Substantia nigra (tissue), 51 donors: ENCODE measurements at places on chromosomes 1 and 21.
A peak's percentile ranks its signal among the peaks of the same experiment; 100 is the strongest.

GRCh38 chr21:29365661-29366265 is 67.0 kb downstream of the BACH1 start:
- DNase-seq = no peak

DNA sequence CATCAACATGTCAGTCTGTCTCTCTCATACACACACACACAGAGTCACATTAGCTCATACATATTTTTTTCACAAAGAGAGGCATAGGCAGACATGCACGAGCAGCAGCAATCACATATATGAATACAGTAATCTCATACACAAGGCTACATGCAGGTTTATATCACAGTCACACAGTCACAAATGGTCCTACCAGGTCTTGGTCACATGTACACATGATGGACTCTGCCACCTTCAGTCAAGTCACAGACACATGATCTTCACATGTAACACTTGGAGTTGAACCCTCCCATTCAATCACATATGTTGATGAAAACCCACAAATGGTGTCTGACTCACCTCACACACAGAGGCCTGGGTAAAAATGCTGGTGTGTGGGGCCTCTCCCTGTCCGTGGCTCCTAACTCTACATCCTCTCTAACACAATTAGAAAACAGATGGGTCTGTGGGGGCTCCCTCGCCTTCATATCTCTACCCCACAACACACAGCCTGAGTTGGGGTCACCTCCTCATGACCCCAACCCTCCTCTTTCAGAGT is 27.9 kb downstream of the RIMS3 start:
- DNase-seq = no peak

GRCh38 chr1:207519505-207520399 is 23.8 kb downstream of the CR1 start:
- DNase-seq = no peak

DNA sequence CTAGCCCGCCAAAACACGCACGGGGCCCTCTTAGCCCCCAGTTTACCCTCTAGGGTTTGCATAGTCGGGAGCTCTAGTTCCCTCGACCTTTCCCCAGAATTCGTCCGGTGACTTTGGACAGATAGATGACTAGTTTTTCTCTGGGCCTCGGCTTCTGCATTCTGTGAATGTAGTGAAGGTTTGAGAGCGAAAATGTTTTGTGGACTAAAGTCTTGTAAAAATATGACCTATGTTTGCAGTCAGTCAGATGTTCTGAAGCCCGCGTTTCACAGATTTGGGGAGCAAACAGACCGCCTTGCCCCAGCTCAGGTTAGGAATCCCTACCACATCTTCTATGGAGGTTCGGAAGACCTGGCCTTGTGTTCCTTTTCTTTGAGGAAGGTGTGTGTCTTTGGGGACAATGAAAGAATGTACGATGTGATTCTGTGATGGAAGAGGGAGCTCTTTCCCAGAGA is 401 bp downstream of the UQCRH start:
- no peak for DNase-seq

DNA sequence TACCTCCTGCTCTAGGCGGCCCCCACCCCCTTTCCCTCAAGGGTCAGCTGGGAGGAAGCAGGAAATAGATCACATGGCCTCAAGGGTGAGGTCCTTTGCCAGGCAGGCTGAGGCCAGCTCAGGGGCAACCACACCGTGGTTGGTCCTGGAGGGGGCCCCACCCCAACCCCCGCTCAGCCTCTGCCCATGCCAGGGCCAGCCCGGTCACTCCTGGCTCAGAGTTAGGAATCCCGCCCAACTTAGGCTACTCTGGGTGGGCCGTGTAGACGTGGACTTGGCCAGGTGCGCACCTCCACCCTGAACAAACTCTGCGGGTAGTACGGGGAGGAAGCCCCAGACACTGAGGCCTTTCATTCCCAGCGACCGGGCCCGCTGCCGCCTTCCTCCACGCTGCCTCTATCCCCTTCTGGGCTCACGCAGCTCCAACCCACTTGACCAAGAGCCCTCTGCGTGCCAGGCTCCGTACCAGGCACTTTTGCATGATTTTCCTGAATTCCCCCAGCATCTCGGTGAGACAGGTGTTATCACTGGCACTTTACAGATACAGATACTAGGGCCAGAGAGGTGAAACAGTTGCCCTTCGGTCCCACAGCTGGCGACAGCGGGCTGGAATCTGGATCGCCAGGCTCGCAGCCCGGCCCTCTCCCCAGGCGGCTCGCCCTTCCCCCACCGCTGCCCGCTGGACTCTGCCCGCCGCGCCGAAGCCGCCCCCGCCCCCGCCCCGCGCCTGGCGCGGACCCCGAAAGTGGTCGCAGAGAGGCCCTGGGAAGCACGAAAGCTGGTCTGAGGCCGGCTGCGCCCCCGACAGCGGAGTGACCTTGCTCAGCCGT is 769 bp downstream of the GALE start:
- no peak for DNase-seq

- no peak for DNase-seq
Observed at GRCh38 chr1:220982686-220983085, 103.4 kb downstream of the HLX start.

GRCh38 chr1:4586611-4587160 is 67.7 kb upstream of the AJAP1 start:
- DNase-seq = no peak

DNA sequence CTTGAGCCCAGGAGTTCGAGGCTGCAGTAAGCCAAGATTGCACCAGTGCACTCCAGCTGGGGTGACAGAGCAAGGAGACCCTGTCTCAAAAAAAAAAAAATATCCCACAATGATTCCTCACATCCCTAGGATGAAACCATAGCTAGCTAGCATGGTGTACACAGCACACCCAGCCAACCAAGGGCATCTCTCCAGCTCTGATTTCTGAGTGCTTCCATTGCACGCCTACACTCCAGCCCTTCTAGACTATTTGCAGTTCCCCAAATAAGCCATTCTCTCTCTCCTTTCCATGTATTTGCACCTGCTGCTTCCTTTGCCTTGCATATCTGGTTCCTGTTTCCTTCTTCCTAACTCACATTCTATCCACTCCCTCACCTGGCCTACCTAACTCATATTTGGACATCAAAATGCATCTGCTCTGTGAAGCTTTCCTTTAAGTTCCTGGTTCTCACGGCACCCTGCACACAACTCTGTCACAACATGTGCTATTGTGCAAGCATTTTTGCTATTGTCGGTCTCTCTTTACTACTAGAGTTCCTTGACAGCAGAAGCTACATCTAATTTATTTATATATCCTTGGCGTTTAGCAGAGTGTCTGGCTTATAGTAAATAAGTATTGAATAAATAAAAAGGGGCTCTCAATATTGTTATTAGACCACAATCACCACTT is 2.4 kb upstream of the ELAPOR1 start:
- DNase-seq = no peak

DNA sequence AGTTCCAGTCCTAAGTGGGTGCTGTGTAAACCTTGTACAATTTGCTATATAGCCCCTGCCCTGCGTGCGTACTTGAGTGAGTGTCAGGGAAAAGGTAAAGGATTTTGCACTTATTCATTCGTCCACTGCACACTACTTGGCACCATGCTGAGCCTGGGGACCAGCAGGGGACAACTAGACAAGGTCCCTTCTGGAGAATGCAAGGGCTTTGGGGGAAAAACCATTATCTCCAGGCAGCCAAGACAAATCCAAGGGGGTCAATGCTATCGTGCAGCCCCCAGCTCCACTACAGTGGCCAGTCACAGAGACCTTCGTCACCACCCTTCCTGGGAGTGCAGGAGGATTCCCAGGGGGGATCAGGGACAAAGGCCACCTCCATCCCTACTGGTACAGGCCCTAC is 39.7 kb downstream of the MATN1 start:
- no peak for DNase-seq

GRCh38 chr1:153561466-153561985 is 4.1 kb downstream of the S100A2 start:
- no peak for DNase-seq

DNA sequence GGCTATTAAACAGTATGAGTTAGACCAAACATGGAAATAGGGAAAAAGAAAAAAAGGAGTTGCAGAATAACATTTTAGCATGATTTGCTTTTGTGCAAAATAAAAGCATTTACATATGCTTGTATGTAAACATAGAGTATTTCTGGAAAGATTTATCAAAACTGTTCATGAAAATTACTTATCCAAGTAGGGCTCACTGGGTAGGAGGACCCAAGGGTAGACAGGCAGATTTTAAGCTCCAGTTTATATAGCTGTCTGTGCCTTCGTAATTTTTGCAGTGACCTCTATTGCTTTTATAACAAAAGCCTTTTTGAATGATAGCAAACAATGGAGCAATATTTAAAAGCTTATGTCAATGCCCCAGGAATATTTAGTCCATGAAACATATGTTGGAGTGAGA is 228.8 kb upstream of the IRF2BP2 start:
- DNase-seq = no peak

- no peak for DNase-seq
Observed at GRCh38 chr1:68216089-68216772, 16.1 kb downstream of the WLS start.

DNA sequence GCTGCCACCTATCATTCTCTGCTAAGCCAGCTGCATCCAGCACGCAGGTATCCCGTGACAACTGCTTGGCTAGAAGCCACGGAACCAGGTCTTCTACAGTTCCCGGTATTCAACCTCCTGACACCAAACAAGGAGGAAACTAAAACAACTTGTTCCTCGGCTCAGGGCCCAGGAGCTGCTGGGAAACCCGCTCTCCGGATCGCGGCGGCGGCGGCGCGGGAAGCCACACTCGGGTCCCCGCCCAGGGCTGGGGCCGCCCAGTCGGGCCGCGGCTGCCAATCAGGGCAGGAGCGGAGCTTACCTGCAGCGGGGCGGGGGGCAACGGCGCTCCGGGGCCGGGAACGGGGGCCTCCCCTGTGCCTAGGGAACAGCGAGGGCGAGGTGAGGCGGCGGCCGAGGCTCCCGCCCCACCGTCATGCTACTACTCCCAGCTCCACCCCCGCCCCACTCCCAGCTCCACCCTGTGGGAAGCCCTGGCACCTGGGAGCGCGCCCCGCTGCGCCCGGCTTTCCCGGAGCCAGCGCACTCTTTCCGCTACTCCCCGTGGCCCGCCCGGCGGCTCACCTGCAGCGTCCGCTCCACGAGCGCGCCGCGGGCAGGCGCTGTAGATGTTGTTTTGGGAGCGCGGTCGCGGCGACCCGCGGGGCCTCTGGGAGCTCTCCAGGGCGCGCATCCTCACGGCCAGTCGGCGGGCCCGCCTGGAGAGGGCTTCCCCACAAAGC is 12.1 kb downstream of the IL24 start:
- DNase-seq = no peak

- DNase-seq = no peak
Observed at GRCh38 chr1:228007801-228008341, 1.1 kb downstream of the WNT3A start.

DNA sequence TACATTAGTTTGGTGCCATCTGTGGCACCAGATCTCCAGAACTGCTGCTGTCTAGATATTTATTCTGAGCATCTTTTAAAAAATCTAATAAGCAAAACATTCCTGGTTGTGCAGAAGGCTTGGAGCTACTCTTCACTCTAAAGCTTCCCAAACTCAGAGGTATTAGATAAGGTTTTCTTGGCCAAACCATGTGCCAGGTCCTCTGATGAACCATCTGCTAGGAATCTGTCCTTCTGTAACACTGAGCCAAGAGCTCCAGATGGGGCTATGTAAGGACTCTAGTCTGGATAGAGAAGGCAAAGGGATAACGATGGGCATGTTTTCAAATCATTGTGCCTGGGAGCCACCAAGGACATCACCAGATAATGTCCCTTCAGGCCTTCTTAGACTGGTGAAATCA is 410.6 kb downstream of the NTNG1 start:
- DNase-seq = no peak

GRCh38 chr1:103387898-103388297 is 137.6 kb upstream of the RNPC3 start:
- no peak for DNase-seq

- no peak for DNase-seq
Observed at GRCh38 chr1:232166942-232167341, 463.0 kb downstream of the SIPA1L2 start.

GRCh38 chr1:114100148-114100547 is 53.5 kb downstream of the SYT6 start:
- no peak for DNase-seq

- DNase-seq = no peak
Observed at GRCh38 chr1:33617451-33617850, 145.0 kb downstream of the ZSCAN20 start.

DNA sequence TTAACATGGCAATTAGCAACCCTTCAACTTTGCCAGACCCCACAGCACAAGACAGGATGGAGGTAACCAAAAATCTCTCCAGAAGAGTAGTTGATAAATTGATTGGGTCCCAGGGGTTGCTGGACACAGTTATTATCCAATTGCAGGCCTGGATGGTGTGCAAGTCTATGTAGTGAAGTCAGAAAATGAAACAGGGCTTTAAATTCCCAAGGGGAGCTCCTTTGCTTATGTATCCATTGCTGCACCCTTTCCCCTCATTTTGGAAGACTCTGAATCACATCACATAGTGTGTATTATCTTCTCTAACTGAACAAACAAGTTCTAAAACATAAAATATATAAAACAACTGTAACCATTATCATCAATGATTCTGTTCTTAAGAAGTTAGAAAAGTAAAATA is 550.2 kb downstream of the LMO4 start:
- no peak for DNase-seq

GRCh38 chr1:233326811-233327650 is 493 bp upstream of the MAP3K21 start:
- peak; percentile 22 for DNase-seq

- no peak for DNase-seq
Observed at GRCh38 chr1:240100371-240100934, 8.8 kb downstream of the FMN2 start.

DNA sequence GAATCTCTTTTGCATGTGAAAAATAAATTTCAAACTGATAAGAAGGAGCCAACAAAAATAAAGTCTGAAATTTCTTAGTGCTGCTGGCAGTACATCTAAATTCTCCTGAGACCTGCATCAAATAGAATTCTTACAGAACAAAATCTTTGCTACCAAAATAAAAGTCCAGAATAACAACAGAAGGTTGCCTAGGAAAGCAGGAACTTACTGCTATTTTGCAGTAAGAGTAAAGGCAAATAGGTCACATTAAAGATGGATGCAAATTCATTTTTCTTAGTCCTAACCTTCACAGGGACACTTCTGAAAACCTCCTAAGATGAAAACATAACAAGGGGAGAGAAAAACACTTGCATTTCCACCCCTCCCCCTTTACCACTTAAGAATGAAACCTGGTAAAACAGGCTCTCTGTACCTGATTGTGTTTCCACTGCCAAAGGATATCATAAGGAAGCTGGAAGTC is 59.0 kb downstream of the RUSC1 start:
- DNase-seq = no peak

- no peak for DNase-seq
Observed at GRCh38 chr1:237583756-237584155, 307.0 kb downstream of the ZP4 start.

DNA sequence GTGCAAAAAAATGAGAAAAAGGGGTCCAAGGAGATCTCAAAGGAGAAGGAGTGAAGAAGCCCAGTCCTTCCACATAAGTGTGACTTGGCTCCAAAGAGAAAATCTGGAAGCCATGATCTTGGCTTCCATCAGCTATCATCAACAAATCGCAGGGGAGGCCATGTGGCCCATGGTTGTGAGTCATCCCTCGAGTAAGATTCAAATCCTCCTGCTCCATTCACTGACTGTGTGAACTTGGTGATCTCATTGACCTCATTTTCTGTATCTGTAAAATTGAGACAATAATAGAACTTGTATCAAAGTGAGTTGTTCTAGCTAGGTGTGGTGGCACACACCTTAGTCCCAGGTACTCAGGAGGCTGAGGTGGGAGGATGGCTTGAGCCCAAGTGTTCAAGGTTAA is 79.1 kb upstream of the OLIG2 start:
- DNase-seq = no peak

- no peak for DNase-seq
Observed at GRCh38 chr1:160127381-160127780, 11.8 kb downstream of the ATP1A2 start.
